ENCODE measurements at places on chromosomes 5 and 9.

GRCh38 chr9:124809741-124810500, 33.0 kb downstream of the OLFML2A start:
- no peak for DNase-seq

DNA sequence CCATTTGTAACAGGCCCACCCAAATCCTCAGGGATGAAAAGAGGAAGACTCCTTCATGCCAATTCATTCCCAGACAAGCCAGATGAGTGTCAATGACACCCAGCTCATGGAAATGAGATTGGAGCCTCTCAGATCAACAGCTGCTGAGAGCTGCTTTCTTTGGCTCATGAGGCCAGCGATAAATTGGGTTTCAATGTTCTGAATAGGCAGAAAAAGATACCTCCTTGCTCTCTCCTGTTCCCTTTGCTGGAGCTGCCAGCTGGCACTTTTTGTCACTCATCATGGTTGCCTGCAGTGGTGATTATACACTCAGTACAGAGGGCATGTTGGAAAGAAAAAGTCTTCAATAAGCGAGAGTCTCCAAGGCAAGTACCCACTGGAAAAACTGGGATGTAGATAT, 47.1 kb downstream of the SH3RF2 start:
- DNase-seq: no peak

DNA sequence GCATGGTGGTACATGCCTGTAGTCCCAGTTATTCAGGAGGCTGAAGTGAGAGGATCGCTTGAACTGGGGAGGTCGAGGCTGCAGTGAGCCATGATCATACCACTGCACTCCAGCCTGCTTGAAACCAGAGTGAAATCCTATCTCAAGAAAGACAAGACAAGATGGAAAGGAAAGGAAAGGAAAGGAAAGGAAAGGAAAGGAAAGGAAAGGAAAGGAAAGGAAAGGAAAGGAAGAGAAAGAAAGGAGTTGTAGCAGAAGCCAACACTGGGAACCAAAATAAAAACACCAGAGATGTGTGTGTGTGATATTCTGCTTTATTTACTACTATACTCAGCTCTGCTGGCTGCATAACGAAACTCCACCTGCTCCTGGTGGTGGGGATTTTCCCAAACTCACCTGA, 115.3 kb downstream of the DRD1 start:
- DNase-seq: no peak

DNA sequence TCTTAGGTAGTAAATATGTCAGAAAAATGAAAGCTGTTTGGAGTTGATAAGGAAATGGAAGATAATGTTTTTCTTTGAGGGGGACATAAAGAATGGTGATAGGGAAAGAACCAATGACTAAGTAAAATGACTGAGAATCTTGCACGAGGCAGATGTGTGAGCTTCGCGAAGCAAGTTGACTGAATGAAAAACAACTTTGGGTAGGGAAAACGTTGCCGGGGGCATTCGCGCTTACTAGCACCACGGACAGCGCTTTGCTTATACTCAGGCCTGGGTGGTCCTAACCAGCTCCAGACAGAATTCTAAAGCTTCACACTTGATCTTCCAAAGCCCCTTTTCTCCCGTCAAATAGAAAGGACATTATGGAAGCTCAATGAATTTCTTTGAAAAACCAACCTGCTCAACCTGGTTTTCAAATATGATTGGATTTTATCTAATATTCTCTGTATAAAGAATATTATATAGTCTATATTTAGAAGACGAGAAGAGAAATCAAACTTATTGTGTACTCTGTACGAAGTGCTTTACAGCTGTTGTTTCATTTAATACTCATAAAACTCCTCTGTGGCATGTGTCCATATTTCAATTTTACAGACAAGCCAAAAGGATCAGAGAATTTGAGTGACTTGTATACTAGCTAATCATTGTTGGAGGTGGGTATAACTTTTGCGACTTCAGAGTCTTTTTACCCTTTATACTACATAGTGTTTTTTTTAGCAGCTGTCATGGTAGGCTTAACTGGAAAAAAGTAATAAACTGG, 1.9 kb upstream of the CDKN2B start:
- no peak for DNase-seq

GRCh38 chr5:100519075-100519474, 16.1 kb upstream of the FAM174A start:
- no peak for DNase-seq

- DNase-seq: no peak
Observed at GRCh38 chr9:68973619-68974018, 40.3 kb downstream of the PRKACG start.

- DNase-seq: no peak
Observed at GRCh38 chr9:85700330-85700729, 41.4 kb downstream of the AGTPBP1 start.

DNA sequence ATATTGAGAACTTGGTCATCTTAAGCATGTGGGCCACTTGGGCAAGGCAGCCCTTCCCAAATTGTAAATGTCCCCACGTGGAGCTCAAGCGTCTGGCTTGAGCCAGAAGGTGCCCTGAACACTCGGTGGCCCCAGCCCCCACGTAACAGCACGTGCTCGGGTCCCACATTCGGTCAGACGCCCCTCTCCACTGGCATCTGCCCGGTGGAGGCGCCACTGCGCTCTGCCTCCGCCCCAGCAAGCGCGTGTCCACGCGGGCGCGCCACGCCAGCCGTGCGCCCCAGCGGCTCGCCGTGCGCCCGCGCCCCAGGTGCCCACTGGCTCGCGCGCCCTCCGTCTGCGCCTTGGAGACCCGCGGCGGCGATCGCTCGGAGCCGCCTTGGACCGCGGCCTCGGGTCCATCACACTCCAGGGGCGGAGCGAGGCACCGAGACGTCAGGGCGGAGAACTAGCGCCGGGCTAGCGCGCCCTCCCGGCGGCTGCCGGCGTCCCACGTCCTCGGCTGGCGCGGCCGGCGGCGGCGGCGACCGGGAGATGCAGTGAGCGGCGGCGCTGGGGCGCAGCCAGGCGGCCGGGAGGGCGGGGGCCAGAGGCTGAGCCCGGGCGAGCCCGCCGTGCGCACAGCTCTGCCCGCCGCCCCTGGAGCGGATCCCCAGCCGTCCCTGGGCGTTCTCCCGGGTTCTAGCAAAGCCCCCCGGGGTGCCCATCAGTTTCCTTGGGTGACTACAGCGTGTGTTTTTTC, at the start of gene PALM2AKAP2:
Gene PALM2AKAP2 (plus strand): TSS at position 488 of the 742 bp plus-strand sequence. CDS start 291 bp downstream, outside the sequence.
- peak; percentile 76 for DNase-seq

GRCh38 chr5:103211576-103212561, 46.7 kb upstream of the MACIR start:
- no peak for DNase-seq

GRCh38 chr9:105195259-105195658, 49.2 kb upstream of the SLC44A1 start:
- DNase-seq: no peak

- DNase-seq: no peak
Observed at GRCh38 chr5:140182075-140182711, 7.2 kb downstream of the CYSTM1 start.

DNA sequence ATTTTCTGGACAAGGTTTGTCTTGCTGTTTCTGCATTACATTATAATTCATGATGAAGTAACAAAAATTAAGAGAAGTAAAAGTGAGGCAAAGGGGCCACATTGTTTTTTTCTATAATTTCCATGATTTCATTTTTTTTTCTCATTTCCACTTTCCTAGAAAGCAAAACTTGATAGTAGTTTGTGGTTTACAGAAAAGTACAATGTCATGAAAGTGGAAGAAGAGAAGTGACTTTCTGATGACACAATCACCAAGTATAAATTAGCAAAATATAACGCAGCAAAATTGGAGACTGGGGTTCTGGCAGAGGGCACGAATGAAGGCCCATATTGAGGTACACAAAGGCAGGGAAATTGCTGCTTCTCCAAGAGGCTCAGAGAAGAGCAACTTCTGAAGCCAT, 5.0 kb upstream of the IFNA14 start:
- DNase-seq: no peak
